ENCODE measurements at places on chromosomes 16 and 17.

GRCh38 chr17:14792746-14793145, 472.4 kb downstream of the PMP22 start:
- DNase-seq, result no peak

GRCh38 chr17:31417051-31417792, 25.7 kb downstream of the RAB11FIP4 start:
- no peak for DNase-seq

DNA sequence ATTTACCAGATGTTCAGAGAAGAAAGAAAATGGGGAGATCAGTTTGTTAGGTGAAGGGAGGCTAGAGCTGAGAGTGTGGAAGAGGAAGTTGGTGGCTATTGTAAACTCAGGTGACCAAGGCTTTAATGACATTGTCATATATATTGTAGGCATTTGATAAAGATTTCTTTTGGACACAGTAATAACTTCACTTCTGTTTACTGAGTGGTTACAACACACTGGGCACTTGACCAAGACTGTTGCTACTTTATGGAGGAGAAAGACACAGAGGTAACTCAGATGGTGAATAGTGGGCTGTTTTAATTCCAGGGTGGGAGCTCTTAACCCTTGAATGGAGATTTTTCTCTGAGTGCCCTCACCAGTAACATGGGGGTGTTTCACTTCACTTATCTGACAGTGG, 46.0 kb downstream of the TNRC6A start:
- DNase-seq, result peak; percentile 29

GRCh38 chr17:6346156-6346786, 88.7 kb downstream of the AIPL1 start:
- no peak for DNase-seq

GRCh38 chr17:42773290-42774035, at the start of gene VPS25:
VPS25 (plus strand) TSS chr17:42773449; CDS start chr17:42773476, 27 bp downstream.
- peak; percentile 93 for DNase-seq

GRCh38 chr17:64133546-64134215, 3.7 kb upstream of the ERN1 start:
- DNase-seq, result peak; percentile 82
